ENCODE measurements at places on chromosomes 5 and 9.

- no peak for DNase-seq
Observed at GRCh38 chr5:88842784-88843183, 40.2 kb downstream of the MEF2C start.

GRCh38 chr9:125538092-125538473 is 168.9 kb downstream of the MAPKAP1 start:
- DNase-seq, result no peak

- no peak for DNase-seq
Observed at GRCh38 chr5:119063579-119064379, 7.1 kb upstream of the DMXL1 start.

DNA sequence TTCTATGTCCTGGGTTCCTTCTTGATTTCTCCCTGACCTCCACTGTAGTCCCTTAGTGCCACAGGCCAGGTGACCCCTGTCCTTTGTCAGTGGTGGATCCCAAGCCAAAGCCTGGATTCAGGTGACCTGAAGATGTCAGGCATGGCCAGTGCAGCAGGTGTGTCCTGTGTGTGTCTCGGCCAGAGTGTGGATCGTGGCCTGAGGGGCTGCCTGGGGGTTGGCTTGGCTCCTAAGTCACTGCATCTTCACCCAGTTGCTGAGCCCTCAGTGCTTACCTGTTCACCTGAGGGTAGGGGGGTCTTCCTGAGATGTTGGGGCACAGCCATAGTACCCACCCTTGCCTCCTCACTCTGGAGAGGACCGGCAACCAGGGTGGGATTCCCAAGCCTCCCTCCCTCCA is 61.8 kb upstream of the PITX1 start:
- no peak for DNase-seq

GRCh38 chr9:114914139-114914538 is 16.3 kb downstream of the TNFSF8 start:
- DNase-seq, result no peak

GRCh38 chr5:22970491-22970890 is 117.3 kb upstream of the CDH12 start:
- DNase-seq, result no peak

DNA sequence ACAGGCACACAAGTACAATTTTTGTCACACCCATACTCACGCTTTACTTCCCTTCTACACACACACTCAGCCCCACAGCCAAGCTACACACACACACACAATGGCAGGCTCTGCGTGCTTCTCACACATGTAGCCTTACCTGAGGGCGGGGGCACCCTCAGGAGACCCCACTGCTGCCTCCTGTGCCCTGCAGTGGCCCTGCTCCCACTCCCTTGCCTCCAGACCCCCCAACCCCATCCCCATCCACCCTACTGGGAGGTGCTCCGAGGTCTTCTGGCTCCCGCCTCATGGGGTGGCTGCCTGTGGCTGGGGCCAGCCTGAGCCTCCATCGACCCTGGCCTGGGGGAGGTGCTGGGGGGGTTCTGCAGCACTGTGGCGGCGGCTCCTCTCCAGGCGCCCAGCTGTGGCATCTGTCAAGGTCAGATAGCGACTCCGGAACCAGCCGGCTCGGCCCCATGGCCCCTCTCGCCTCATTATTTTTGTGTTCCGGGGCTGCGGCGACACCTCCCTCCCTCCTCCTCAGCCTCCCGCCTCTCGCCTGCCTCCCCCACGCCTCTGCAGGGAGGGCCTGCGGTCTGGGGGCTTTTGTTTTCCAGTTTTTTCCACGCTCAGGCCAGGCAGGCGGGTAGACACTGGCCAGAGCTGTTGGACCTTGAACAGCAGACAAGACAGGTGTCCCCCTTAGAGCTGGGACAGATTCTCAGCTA is 21.7 kb downstream of the CXXC5 start:
- peak; percentile 27 for DNase-seq

- no peak for DNase-seq
Observed at GRCh38 chr5:32916648-32917047, 205.5 kb downstream of the NPR3 start.

- no peak for DNase-seq
Observed at GRCh38 chr9:10014889-10015288, 597.9 kb downstream of the PTPRD start.

DNA sequence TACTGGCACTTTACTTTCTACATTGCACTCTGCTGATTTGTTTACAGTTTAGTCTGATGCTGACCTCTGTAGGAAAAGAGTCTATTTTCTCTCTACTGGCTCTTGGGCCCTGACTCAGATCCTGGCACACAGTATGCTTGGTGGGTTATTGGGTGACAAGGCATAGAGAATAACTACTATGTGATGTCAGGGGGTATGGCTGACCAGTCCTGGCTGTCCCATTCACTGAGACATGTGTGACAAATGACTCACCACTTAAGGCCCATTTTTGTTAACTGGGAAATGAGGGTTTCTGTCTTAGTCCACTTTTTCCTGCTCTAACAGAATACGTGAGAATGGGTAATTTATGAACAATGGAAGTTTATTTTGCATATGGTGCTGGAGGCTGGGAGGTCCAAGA is 66.4 kb downstream of the DAPK1 start:
- no peak for DNase-seq

DNA sequence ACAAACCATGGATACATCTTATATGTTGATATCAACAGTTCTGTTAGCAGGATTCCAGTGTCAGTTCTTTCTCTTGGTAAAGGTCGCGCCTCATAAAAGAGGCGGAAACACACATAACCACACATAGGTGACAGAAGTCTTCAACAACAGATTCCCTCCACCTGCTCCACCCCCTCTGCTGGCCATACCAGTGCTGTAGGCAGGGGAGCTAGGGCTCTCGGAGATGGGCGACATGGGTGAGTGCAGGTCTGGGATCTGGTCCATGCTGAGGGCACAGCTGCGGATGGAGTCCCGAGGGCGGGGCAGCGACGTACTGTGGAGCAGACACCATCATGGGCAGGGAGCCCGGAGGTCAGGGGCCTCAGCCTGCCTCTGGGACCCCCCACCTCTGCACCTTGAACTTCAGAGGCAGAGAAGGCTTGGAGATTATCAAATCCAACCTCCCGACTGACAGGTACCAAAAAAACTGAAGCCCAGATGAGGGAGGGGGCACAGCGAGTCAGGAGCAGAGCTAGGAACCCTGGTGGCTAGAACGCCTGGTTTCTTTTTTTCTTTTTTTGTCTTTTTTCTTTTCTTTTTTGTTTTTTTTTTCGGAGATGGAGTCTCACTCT is 12.0 kb upstream of the TOR2A start:
- DNase-seq, result no peak

- DNase-seq, result no peak
Observed at GRCh38 chr9:32698706-32699277, 63.3 kb upstream of the TAF1L start.

GRCh38 chr9:98838868-98839565 is 31.5 kb downstream of the GALNT12 start:
- DNase-seq, result no peak

DNA sequence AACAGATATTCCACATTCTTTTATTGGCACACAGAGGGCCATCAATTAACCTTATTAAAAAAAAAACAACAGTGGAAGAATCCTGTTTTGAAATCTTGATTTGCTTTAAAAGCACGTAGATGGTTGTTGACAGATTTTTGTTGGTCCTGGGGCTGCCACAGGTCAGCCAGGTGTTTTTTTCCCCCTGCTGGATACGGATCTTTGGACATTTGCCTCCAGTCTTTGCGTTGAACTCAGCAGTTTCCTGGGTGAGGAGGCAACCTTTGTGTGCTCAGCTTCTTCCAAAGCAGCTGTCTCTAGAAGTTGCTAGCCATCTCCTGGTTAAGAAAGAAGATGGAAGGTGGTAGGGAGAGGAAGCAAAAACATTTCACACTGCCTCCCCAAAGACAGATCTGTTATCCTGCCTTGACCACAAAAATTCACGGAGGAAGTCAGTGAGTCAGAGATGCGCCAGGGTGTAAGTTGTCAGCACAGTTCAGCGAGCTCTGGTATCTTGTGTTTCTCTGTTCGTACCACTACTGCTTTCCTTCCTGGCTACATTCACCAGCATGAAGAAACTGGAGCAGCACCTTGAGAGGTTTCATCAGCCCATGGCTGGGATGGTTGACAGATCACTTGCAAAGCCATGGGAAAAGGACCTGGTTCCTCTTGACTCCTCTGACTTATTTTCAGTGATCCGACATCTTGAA is 207.3 kb downstream of the ARHGAP26 start:
- DNase-seq, result no peak

DNA sequence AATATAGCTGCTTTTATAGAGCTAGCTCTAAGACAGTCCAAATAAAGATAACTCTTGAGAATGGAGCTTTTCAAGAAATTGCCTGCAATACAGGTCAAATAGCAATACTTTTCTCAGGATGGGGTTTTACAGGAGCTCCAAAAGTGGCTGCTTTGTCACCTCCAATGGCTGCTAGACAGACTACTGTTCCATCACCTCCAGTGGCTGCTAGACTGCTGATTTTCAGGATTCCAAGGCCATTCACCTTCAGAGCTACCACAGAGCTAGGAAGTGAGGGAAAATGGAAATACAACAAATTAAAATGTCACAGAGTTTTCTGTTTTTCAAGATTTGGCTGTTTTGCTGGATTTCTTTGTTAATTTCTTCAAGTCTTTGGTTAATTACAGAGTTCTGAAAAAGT is 8.5 kb upstream of the ITGA1 start:
- DNase-seq, result no peak

DNA sequence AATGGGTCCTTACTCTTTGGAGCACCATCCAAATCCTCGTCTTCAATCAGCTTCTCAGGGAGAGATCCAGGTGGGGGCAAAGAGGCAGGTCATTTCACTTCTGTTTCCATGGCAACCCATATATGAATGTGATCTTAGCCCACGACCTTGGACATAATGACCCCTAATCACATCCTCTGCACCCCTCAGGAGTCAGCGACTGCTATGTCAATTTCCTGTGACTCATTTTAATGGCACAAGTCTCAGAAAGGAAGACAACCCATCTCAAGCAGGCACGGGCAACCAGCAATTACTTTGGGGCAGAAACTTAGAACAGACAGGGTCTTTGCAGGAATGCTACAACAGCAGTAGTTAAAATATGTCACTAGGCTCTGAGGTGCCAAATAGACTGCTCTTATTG is 591.2 kb downstream of the TLR4 start:
- no peak for DNase-seq

GRCh38 chr5:95824747-95825146 is 2.2 kb upstream of the GLRX start:
- DNase-seq, result no peak

DNA sequence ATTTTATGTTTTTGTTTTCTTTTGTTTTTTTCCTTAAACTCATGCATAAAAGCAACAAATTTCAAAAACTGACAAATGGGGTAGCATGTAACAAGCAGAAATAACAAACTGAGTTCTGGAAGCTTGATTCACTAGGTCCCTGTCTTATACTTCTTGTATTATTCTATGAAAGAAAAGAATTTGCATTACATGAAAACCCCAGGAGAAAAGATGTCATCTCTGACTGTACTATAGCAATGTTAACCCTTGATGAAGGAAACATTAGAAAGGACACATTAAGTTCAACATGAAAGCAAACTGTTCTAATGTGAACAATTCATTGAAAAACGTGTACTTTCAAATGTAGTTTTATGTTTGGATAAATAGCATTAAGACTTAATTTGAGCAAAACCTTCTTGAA is 9.2 kb downstream of the RAB14 start:
- no peak for DNase-seq

DNA sequence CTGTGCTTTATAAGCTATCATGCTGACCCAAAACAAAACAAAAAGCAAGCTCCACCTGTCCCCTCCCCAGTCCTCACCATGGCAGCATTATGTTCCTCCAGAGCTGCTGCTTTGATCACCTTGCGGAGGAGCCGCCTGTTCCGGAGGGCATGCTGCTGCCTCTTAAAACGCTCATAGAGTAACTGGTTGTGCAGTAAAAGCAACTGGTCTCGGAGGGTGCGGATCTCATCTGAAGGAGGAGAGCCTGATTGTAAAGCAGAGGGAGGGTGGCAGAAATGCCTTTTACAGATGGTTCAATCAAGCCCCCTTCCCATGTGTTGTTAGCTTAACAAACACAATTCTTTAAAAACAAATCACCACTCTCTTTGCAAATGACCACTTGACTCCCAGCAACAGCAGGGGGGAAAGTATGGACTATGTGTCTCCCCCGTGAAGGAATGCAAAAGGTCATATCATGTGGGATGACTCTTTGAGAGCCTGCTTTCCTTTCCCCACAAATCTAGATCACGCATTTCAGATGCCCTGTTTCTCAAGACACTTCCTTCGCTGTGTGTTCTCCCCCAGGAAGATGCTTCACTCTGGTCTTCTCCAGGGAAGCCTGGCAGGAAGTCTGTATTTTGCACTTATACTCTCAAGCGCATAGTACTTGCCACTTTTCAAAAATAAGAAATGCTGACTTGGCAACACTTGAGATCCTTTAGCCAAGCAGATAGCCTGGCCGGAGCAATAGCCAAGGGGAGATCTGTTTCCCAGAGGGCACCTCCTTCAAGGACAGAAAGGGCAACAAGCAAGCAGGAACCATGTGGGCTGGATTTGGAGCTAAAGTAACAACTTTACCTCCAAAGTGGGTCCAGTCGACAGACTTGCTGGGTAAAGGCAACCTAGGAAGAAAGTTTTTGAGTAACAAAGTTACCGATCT is 25.1 kb downstream of the SPACA9 start:
- DNase-seq, result no peak

GRCh38 chr5:16467363-16468219 is 2.0 kb upstream of the ZNF622 start:
- no peak for DNase-seq

- no peak for DNase-seq
Observed at GRCh38 chr9:34690983-34691935, at the start of gene CCL19. Gene CCL19 (minus strand): TSS chr9:34691276. CDS start chr9:34691139, 137 bp downstream.

- DNase-seq, result no peak
Observed at GRCh38 chr9:113155911-113156588, 5.2 kb downstream of the SLC31A2 start.

DNA sequence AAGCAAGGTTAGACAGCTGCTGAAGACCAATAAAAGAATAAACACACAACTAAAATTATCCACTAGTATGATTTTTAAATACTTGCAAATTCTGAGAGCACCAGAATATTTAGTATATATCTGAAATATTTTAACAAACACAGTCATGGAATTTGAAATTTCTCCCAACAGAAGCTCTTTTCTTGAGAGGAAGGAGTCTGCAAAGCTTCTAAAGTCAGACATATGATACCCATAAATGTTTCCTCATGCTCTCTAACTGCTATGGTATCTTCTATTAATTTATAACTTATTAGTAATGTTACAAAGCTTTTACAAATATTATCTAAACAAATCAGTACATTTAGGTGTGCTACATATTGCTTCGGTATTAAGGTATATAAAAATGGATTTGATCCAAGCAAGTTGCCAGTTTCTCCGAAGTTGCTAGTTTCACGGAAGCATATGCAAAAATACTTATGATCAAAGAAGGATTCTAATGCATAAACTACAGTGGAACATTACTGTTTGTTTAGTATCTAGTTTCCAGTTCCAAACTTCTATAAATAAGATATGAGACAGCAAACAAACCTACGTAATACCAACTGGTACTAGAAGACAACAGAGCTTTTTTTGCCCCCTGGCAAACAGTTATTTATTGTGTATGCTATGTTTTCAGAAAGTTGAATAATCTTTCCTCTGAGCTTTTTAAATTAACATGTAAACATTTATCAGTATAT is 22.0 kb downstream of the FNIP1 start:
- no peak for DNase-seq

Measured in activated gamma-delta T cell (primary cell).